GM03348 (cell line): ENCODE measurements at places on chromosomes 1 and 21.

DNA sequence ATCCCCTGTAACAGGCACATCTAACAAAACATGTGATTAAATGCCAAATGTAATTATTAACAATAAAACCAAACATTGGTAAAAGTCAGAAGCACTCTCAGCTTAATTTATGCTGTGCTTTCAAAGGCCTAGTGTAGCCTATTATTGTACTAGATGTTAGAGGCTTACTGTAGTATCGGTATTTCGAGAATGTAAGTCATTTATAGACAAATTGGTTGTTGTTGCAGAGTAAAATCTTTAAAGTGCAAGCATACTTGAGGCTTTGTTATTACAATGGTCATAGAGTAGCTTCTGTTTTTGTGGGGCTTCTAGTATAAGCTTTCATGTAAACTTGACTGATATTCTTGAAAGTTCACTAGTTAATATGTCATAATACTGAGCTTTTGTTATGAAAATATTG lies 965.8 kb downstream of the PLA2G4A start:
- DNase-seq, result no peak

GRCh38 chr1:22176258-22176657 lies 33.4 kb upstream of the WNT4 start:
- DNase-seq, result no peak

GRCh38 chr21:15061279-15061678 lies 3.5 kb downstream of the NRIP1 start:
- DNase-seq, result no peak

- peak; percentile 11 for DNase-seq
Measured at GRCh38 chr1:20829531-20829930, 42.4 kb upstream of the HP1BP3 start.

DNA sequence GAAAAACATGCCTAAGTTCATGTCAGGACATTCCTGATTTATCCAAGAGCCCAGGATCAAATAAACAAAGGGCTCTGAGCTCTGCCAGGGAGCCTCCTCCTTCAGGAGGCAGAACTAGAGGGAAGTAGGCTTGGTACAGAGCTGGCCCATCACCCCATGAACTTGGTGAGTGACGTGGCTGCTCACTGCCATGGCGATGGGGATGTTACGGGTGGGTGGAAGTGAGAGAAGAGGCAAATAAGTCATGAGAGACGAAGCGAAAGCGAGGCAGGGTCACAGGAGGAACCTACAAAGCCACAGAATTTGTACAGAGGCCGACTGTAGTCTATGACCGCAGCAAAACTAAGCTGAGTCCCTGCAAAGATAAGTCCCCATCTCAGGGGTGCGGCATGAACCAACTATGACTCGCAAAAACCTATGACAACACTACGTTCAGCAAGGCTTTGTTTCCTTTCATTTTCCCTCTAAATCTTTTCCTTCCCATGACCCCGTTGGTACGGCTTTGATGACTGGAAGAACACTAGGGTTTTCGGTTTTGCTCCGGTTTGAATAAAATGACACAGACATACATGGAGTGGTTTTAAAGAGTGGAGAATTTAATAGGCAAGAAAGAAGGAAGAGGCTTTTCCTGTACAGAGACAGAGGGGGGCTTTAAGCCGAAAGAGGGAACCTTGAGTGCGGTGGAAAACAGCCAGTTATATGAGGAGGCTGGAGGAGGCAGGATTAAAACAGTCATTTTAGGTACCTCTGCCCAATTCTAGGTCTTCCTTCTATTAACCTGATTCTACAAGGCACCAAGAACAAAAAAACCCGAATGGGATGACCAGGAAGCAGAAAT lies 74.1 kb downstream of the CD46 start:
- no peak for DNase-seq

DNA sequence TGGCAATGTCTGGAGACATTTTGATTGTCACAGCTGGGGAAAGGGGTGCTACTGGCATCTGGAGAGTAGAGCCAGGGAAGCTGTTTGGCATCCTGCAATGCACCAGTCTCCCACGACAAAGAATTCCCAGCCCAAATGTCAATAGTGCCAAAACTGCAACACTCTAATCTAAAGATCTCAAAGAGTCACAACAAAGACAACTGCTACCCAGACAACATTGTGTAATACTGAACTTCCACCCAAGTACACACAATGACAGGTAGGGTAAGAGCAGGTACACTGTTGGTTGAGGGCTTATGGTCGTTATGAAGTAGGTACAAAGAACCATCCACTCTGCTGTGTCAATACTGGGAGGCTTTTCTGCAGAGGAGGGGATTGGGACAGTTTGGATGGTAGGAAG lies 8.2 kb upstream of the TMEM51 start:
- DNase-seq, result no peak

GRCh38 chr1:68570871-68571270 lies 74.0 kb upstream of the DEPDC1 start:
- no peak for DNase-seq
